ENCODE measurements at places on chromosomes 3 and 15.

GRCh38 chr15:34514251-34514670, 69.2 kb downstream of the GOLGA8B start:
- DNase-seq: no peak

DNA sequence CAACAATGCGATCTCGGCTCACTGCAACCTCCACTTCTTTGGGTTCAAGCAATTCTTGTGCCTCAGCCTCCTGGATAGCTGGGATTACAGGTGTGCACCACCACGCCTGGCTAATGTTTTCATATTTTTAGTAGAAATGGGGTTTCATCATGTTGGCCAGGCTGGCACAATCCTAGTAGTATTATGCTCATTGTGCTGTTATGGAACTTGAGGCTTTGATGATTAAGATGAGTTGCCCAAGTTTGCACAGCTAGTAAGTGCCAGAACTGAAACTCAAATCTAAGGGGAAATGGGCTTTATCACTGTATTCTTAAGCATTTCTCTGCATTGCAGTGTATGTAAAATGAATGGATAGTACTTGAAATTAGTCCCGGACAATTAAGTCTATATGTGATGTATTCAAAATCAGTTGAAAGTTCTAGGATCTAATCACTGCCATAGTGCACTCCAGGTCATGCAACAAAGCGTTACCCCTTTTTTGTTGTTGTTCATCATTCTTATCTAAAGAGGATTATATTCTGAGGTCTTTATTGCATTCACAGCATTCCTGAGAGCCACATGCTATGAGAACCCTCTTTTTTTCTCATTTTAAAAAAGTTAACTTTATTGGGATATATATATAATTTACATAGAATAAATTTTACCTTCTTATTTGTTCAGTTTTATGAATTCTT, 378.7 kb upstream of the CNTN6 start:
- no peak for DNase-seq

DNA sequence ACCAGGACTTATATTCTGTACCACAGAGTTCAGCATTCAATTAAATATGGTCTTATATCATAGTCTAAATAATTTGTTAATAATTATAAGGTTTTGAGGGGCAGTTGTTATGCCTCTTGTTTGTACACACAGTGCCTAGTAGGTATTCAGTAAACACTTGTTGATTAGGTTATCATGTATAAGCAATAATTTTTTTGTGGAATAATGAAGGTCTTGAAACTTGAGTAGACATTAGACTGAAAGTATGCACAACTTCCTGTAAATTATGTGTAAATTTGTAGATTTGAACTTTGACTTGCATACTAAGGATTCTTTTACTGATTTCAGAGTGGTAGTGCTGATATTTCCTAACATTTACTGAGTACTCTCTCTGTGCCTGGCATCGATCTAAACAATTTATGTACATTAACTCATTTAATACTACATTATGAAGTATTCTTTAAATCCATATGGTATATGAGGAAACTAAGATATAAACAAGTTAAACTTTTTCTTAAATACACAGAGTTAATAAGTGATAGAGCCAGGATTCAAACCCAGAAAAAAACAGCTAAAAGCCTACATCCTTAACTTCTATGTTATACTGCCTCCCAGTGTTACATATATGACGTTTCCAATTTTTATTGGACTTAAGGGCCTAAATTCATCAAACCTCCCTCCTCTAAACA, 65.1 kb downstream of the GLCE start:
- DNase-seq: no peak

DNA sequence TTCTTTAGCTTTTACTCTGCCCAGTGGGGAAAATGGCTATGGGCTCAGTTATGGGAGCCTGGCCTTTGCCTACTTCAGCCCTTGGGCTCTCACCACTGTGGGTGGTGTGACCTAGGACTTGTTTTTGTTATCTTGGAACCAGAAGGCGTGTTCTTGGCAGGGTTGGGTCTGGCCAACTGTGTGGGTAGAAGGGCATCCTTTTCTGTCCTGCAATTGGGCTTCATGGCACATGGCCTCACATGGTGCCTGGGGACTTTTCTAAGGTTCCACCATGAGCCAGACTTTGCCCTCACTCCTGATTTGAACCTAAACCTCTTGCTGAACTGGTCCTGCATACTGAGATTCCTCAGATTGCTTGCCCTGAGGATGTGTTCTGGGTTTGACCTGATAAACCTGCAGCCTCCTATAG, 1.7 kb downstream of the GLYCTK start:
- DNase-seq: no peak

- no peak for DNase-seq
Measured at GRCh38 chr3:9623148-9623547, 26.2 kb upstream of the MTMR14 start.

- DNase-seq: no peak
Measured at GRCh38 chr3:127013758-127014535, 31.0 kb downstream of the PLXNA1 start.

GRCh38 chr3:42683875-42684598, 1.3 kb upstream of the KLHL40 start:
- DNase-seq: no peak

- DNase-seq: no peak
Measured at GRCh38 chr3:106540743-106541142, 671.9 kb upstream of the CBLB start.

- DNase-seq: no peak
Measured at GRCh38 chr3:17972476-17972875, 230.0 kb upstream of the TBC1D5 start.

DNA sequence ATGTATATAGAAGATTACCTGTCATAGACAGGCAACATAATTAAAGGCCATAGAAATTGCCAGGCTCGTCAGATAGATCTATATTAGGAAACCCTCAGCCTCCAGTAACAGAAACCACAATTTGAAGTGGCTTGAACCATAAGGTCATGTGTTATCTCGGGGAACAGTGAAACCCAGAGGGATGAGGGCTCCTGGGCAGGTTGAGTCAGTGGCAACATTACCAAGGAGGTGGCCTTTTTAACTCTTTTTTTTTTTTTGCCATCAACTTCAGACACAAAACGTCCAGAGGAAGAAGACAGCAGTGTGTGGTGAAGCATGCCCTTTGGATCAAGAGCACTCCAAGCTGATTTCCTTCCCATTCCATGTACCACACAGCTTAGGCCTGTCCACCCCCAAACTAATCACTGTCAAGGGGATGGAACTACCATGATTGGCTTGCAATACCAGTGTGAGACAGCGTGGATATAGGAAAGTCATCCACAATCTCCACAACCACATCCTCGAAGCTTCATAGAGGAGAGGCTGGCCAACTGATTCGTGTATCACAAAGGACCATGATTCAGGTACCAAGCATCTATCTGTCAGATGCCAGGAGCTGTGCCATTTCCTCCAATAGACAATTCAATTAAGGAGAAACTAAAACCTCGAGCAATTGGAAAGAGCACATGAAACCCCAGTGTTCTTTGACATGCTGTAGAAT, 999 bp upstream of the KIF7 start:
- DNase-seq: no peak

DNA sequence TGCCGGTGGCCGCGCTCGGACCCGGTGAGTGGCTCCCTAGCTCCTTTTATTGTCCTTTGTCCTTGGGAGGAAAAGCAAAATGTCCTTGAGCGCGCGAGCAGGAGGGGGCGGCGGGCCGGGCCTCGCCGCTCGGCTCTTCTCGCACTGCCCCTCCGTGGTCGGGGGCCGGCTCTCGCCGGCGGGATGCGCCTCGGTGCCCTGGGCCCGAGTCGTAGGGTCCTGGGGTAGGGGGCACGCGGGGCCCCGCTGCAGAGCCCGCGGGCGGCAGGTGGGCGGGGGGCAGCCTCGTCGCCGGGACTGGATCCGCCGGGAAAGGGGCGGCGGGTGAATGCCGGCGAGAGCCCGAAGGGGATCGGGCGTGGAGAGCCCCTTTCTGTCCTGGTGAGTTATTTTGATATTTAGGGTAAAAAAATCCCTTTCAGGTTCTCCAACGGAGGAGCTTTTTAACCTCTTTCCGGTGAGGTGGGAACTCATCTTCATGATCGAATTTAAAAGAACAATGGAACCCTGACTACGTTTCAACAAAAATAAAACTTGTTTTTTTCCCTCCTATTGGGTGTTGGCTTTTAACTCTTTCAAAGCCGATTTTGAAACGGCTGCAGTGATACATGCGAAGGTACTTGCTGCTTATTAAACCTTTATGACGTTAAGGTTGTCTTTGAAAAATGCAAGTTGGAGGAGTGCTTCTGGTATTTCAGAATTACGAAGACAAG, 16.8 kb upstream of the CHD2 start:
- peak; percentile 18 for DNase-seq

DNA sequence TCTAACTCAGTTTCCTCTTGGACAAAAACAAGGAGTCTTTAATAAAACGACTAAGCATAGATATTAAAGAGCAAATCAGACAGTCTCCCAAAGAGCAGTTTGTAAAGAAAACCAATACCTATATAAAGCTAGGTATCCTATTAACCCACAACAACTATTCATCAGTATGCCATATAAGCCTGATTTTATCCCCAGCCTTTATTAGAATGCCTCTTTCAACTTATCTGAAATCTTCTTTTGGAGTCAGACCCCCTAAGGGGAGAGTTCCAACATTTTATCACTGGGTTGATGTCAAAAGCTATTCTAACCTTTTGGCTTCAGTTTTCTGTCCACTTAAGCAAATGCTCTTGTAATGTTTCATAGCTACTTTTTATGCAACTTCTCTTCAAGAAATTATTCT, 17.8 kb downstream of the MAP2K5 start:
- DNase-seq: no peak

GRCh38 chr15:25403771-25404170, 35.1 kb downstream of the UBE3A start:
- no peak for DNase-seq

DNA sequence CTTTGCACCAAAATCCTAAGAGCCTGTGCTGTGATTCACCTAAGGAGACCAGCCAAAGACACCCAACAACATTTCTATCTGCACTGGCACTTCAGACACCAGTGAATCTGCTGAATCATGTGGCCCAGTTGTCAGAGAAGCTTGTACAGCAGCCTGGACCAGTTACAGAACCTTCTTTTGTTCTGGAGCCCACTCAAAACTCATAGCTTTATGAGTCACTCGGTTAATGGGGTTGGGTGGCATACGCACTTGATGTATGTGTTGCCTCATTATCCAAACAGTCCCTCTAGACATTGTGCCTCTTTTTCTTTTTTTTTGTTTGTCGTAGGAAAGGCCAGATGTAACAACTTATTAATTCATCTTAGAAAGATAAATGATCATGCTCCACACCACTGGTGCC, 25.6 kb upstream of the GOLGA6L2 start:
- DNase-seq: no peak

DNA sequence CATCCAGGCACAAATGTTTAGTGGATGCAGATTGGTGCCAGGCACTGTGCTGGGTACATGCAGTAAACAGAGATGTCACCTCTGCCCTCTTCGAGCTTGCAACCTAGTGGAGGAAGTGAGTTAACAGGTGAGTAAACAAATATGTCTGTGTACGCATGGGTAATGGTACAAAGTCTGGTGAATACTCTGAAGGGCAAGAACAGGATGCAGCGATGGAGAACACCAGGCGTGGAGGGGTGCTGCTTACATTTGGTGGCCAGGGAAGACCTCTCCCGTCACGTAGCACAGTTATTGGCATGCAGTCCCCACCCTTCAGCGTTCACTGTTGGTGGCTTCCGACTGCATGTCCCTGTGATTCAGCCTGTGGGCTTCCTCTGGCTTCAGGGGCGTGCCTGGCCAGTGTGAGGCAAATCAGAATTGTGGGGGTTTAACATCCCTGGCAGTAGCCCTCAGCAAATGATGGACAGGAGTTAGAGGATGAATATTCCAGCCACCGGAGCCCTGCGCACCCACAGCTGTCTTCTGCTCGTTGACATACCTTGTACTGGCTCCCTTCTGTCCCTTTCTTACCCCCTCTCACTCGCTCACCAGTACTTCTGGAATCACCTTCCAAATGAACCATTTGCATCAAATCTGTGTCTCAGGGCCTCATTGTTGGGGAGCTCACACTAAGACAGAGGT, 9.1 kb upstream of the HDAC11 start:
- DNase-seq: no peak

- DNase-seq: no peak
Measured at GRCh38 chr3:39124876-39125840, 17.7 kb downstream of the TTC21A start.

GRCh38 chr3:47512416-47513124, 942 bp downstream of the ELP6 start:
- no peak for DNase-seq

DNA sequence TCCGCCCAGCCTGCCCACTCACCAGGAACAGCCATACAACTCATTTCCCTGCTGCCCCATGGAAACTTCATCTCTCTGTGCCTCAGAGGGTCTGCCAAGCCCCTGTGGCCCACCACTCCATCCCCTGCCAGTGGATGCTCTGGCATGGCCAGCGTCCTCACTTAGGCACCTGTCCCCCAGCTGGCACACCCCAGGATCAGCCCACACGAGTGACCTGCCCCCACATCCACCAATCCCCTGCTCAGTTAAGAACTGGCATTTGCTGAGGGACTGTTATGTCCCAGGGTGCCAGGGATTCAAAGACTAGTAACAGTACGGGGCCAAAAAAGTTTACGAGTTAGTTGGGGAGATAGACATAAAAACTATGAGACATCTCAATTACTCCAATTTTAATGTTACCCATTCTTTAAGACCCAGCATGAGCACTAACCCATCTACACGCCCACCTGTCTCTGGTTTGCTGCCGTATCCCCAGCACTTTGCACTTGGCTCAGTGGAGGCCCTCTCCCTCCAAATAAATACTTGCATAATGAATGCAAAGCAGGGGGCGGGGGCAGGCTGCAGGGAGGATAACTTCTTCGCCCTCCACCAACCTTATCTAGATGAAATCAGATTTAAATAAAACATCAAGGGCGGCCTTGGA, 11.6 kb upstream of the BAHD1 start:
- no peak for DNase-seq

- no peak for DNase-seq
Measured at GRCh38 chr3:146125951-146126350, 35.0 kb downstream of the PLOD2 start.

DNA sequence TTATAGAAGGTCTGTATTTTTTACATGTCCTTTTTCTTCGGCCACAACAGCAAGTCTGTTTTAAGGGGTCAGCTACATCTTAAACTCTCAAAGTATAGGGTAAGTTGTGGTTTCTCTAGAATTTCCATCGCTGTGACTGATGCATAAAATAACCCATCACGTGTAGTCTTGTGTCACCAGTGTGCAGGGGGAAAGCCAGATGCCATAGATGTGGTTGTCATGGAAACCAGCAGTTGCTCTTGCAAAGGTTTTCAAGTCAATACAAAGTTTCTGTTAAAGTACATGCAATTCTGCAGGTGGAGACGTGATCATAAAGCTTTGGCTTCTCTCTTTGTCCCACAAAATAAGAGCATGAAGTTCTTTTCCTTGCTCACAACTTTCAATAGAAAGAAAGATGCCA, 210.3 kb upstream of the ONECUT1 start:
- no peak for DNase-seq

DNA sequence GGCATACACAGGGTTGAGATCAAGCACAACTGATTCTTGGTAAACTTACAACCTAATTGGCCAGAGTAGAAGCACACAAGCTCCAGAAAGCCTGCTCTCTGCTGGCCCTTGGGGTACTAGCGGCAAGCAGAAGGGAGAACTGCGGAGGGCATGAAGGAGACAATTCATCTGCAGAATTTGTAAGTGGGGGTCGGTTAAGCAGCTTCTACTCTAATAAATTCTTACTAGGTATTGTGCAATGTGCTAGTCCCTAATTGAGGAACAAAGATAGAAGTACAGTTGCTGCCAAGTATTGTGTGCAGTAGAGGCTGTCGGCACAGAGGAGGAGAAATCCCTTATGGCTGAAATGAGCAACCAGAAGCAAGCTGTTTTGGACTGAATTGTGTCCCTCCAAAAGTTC, 91.2 kb upstream of the VEPH1 start:
- no peak for DNase-seq

GRCh38 chr15:100284191-100284590, 57.6 kb downstream of the ADAMTS17 start:
- DNase-seq: no peak

- DNase-seq: peak; percentile 9
Measured at GRCh38 chr3:161096771-161097367, 8.3 kb downstream of the B3GALNT1 start.

Data from activated gamma-delta T cell treated with Interleukin-2 at 50 U/mL for 16 hours (primary cell).